ENCODE measurements at places on chromosomes 12 and 14.

DNA sequence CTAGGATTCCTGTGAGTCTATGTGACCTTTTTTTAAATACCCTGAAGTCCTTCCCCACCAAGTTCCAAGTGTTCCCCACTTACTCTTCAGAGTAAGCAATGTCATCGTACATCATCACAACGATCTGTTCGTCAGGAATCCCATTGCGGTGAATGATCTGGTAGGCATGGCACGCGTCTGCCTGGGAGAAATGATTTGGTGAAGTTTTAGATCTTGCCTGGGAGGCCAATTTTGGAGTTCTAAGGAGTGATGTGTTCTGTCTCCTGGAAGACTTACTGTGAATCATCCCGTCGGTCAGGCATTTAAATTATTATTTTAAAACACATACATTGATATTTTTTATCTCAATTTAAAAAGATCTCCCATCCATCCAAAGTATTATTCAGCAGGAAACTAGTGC lies 29.8 kb downstream of the LGMN start:
- DNase-seq, result peak; percentile 21

- DNase-seq, result no peak
Measured at GRCh38 chr14:92688434-92689375, 59.7 kb downstream of the LGMN start.

DNA sequence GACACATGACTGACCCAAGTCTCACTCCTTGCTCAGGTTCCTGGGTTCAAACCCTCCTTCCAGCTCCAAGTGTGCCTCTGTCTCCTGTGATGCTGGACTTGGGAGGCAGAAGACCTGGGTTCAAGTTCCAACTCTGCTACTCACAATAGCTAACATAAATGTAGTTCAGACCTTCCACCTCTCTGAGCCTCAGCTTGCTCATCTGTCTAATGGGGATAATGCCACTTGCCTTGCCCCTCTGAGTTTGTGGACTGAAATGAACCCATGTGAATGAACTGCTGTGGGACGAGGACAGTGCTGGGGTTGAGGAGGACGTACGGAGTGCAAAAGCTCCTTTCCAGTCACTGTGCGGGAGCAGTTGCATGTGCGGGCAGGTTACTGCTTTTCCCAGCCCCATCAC lies 40.9 kb downstream of the ACADS start:
- DNase-seq, result no peak

DNA sequence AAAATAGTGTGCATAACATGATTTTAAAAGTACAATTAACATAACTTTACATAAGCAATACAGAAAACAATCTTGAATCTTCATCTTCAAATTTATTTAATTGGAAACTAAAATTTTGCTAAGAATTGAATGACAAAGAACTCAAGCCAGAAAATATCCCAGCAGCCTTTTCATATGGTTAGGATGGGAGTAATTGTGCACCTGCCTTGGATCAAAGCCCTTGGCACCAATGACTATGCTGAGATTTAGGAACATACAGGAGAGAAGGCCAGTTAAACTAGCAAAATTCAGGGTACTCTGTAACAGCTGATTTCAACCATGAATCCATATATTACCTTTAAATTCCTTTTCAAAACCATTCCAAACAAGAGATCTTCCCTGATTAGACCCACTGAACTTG lies 5.8 kb downstream of the KERA start:
- DNase-seq, result no peak

- DNase-seq, result no peak
Measured at GRCh38 chr12:82857911-82858533, 171.3 kb downstream of the TMTC2 start.

GRCh38 chr12:105347499-105347898 lies 17.0 kb downstream of the C12orf75 start:
- no peak for DNase-seq

DNA sequence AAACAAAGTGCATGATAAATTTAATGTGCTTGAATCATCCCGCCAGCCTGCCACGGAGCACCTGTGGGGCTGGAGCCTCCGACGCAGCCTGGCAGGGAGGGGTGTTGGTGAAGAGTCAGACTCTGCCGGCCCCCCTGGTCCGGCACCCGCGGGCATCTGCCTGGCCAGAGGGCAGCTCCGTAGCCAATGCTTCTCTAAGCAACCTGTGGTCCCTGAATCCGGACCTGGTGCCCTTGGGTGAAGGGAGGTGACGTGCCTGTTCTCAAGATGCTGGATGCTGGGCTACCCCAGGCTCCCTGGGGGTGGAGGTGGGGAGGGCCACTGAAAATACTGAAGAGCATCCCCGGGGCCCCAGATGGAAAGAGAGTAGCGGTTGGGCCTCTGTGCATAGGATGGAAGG lies 158.6 kb upstream of the C14orf180 start:
- DNase-seq, result no peak

DNA sequence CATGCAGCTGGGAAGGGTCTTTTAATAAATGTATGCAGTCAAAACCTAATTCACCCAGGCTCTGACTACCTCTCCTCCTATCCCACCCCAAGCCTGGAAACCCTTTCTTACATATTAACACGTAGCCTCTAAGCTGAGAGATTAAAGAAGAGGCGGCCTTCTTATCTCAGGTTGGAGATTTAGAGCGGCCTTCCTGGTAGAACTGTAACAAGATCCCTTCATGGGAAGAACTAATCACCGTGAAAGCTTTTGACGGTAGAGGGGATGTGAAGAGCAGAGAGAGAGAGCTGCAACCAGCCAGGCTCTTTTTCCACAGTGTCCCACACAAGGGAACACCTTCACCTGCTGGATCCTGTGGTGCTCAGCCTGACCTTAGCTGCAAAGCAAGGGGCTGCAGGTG lies 367.4 kb downstream of the MED13L start:
- no peak for DNase-seq

- DNase-seq, result no peak
Measured at GRCh38 chr14:68630081-68630571, 162.7 kb downstream of the ZFP36L1 start.

DNA sequence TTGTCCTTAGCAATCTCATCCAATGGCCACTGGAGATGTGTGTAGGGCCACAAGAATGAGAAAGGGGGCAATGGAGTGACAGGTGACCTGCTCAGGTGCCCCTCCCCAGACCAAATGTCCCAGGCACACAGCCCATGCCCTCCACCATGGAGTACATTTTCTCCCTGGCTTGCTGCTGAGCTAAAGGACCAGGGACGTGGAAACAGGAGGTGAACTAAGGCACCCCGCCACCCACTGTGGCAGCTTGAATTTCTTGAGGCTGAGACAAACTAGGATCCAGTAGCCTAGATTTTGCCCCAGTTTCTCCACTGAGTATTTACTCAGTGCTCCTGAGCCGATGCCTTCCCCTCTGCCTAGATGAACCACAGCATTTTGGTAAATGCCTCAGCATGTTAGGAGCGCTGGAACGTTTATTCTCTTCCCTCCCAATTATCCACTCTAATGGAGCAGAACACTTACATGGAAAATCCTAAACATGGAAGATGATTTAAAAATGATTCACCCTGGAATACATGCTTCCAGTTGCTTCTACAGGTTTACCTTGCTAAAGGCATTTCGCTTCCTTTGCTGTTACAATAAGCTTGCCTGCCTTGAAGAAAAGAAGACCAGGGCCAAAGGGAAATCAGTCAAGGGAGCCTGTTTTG lies 198.0 kb downstream of the ZFP36L1 start:
- DNase-seq, result no peak

GRCh38 chr12:105330931-105331804 lies 677 bp downstream of the C12orf75 start:
- DNase-seq, result peak; percentile 44

DNA sequence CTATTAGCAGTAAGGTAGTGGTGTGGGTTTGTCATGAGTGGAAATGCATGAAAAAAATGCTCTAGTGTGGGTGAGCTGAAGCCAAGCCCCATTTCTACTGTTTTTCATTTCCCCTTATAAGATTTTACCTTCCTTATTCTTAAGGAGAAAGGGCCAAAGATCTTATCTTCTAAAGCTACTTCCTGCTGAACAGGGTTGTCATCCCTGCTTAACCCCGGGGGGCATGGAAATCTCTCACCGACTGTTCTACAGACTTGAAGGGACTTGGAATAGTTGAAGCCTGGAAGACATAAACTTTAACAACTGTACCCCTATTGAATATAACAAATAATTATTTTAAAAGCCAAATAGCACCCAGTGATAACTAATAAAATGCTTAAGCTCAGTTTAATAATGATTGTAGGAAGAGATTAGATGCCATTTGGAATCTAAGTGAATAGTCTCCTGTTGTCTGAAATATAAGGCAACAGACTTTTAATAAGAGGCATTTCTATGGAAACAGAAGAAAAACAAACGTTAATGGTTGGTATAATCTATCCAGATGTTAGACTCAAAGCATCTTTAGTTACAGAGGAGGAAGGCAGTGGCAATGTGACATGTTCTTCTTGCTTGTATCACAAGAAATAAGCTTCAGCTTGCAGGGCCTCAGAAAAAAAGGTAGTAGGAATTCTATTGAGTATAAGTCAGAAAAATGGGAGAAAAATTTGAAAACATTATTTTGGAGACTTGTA lies 1.8 kb upstream of the GMFB start:
- peak; percentile 23 for DNase-seq

- peak; percentile 84 for DNase-seq
Measured at GRCh38 chr14:95460647-95461478, 55.6 kb downstream of the SYNE3 start.

DNA sequence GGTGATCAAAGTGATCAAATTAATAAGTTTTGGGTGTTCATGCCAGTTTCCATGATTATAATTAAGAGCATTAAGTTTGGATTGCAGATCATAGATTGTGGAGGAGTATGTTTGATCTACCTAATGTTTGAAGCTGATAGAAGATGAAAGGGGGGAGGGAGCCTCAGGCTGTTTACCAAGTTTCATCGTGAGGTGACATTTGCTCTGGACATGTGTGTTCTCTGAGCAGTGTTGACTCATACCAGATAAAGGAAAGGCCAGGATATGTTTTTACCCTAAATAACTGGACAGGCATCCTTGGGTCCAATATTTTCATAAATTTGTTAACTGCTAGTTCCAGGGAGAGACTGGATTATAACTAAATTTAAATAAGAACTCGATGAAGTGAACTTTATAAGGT lies 3.5 kb upstream of the SEL1L start:
- DNase-seq, result no peak

- no peak for DNase-seq
Measured at GRCh38 chr12:125434936-125435443, 369.8 kb downstream of the AACS start.

- no peak for DNase-seq
Measured at GRCh38 chr12:64883264-64884163, 59.1 kb downstream of the TBC1D30 start.

- DNase-seq, result no peak
Measured at GRCh38 chr14:50794068-50794645, 36.8 kb downstream of the NIN start.

DNA sequence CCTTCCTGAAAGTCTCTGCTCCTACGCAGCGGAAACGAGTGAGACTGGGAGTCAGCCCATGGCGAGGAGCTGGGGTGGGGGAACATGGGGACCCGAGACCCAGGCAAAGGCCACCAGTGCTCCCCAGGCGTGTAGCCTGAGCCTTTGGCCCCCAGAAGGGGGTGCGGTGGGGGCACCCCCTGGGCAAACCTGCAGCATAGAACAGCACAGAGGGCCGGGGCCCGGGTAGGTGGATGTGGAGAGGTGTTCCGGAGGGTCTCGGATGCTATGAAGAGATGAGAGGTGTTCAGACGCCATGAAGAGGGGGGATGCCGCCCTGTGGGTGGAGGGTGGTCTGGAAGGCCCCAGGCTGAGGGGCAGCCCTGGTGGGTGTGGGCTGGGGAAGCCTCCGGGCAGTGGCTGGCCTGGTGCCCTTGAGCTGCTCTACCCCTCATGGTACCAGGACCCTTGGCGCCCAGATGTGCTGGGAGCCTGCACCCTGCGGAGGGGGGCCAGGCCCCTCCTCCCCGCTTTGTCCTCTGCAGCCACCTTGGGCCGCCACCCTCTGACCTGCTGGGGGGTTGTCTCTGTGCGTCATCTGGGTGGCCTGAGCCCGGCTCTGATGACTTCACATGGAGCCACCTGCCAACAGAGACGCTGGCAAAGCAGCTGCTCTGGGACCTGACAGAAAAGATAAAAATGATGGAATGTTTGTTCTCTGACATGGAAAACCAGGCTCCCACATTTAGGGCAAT lies 83.4 kb downstream of the KIF26A start:
- no peak for DNase-seq

- peak; percentile 34 for DNase-seq
Measured at GRCh38 chr12:64522807-64523206, 70.9 kb downstream of the TBK1 start.

DNA sequence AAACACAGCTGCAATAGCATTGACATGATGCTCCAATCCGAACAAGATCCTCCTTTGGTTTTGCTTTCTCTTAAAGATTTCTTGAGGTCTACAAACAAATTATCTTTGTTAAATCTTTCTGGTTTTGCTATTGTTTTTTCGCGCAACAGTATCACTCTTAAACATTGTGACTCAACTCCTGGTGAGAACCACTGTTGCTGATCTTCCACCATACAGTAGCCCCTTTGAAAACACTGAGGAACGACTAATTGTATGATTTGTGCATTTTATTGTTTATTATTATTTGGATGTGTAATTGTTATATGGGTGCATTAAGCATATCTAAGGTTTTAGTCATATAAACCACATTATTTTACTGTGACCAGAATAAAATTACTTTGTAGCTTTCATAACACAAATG lies 282.8 kb downstream of the EGLN3 start:
- peak; percentile 78 for DNase-seq

DNA sequence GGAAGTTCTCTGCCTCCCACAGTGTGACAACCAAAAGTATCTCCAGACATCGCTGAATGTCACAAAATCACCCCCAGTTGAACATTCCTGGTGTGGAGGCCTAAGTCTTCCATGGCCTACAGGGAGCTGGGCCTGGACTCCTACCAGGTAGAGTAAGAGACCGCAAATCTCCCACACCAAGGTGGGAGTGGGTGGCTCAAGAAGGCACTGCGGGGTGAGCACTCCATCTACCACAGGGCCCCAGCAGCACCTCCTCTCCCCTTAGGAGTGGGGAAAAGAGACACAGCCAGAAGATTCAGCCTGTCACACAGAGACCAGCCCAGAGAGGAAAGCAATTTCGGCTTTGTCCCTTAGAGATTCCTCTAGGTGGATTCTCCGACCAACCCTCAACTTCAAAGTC lies 25.5 kb downstream of the LRTM2 start:
- no peak for DNase-seq

GRCh38 chr14:42316693-42317092 lies 710.0 kb downstream of the LRFN5 start:
- DNase-seq, result no peak

All from EL (cell line).